ENCODE measurements at places on chromosomes 2 and 18.

GRCh38 chr2:37458133-37458532 is 113.7 kb downstream of the QPCT start:
- DNase-seq: no peak

DNA sequence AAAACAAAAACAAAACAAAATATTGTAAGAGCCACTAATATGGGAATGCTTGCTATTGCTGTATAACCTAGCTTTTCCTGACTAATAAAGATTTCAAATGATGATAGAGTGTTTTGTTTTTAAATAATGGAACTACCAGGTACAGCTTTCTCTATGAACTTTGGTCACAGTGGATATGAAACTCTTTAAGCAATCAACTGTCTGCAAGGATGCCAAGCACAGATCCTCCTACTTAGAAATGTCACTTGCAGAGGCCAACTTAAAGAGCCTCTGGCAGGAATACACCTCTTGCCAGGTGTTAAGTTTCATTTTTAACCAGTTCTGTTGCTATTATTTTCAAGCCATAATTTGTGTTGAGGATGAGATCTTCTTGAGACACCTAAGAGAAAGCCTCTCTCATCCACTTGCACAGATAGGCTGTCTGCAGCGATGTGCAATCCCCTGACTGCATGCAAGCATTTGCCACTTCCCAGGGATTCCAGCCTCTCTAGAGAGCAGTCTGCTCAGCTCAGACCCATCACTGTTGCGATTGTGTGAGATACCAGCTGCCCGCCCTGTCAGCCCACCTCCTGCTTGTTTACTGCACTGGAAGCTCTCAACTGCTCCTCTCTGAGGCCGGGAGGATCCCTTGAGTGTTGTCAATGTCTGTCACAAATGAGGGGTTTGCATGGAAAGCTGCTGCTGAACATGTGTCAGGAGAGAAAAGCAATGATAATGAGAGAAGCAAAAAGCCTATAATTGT is 86.1 kb upstream of the SCG2 start:
- no peak for DNase-seq

- DNase-seq: no peak
Observed at GRCh38 chr18:58144671-58145285, 100.8 kb downstream of the NEDD4L start.

GRCh38 chr18:48608581-48608980 is 69.8 kb downstream of the CTIF start:
- no peak for DNase-seq

DNA sequence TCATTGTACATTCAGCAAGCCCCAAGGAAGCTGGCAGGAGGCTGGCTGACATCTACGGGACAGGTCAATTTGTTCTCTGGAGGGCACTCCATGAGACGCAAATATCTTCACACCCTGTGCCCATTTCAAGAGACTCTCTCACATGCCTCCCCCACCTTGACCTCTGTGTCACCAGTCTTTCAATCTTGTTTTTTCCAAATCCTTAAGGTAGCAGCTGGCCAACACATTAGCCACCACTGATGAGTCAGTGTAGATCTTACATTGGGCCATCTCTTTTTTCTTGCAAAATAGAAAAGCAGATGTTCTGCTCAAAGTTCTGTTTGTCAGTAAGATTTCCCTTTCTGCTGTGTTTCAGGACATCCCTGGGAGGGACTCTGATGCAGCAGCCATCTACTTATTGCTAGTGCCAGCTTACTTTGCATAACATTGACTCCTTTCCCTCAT is 1.7 kb upstream of the DPP4 start:
- DNase-seq: no peak

DNA sequence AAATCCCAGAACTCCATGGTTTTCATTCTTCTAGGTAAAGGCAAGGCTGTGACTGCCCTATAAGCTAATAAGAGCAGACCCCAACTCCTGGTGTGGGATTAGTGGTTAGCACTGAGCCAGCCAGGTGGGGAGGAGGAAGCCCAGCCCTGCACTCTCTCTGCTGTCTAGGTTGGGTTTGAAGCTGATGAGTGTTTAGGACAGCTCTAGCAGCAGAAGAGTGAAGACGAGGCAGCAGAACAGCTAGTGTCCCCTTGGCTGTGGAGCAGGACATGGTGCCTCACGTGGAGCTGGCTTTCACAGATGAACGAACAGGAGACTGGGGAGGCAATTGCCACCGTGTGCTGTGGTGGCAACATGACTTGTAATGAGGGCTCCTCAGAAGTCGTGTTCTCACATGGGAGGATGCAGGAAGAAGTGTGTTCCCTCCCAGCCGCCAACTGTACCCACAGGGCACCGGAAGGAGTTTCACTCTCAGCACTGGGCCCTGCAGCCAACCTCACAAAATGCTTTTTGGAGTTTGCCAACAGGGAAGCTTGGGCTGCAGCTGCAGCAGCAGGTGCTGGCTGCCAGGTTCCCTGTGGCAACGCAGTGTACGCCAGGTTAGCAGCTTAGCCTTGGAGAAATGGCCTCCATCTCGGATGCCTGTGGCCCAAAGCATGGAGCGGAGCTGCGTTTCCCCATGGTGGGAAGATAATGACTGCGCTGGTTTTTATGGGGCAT is 328.2 kb downstream of the SETBP1 start:
- DNase-seq: no peak

DNA sequence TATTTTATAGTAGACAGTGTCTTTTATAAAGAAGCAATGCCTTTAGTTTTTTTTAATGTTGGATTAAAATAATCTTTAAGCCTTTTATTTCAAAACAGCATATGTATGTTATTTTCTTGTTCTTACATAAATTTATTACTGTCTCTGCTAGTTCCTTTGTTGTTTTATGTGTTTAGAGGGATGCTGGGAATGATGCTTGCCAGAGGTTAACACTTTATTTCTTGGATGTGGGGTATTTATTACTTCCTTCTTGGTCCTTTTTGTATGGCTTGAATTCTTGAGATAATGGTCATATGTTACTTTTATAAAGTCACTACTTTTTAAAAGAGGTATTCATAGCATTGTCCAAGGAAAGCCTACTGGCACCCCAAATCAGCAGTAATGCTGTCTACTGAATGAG is 63.1 kb downstream of the ANKRD12 start:
- DNase-seq: no peak

DNA sequence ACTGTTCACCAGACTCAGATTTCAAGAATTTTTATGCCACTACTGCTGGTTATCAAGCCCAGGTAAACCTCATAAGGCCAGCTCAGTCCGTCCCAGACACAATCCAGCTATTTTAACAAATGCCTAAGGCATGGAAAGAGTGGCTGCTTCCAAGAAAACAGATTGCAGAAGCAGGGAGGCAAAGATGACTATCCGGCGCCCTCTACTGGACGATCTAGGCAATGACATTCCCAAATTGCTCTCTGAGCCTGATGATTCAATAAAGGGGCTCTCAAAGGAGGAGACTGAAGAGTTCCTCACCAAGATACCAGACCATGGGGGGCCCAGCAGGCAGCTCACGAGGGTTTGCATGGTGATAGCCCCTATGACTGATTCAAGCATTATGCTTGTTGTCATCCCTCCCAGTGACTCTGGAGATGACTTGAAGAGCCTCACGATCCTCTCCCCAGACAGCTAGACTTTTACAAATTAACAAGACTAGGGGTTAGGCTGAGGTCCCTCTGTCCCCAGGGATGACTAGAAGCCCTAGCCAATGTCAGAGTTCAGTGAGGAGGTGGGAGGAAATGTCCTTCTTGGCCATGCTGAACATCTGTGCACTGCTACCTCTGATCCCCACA is 25.0 kb downstream of the SERPINB8 start:
- DNase-seq: peak; percentile 25

GRCh38 chr18:57035590-57035989 is 111.3 kb upstream of the BOD1L2 start:
- no peak for DNase-seq

DNA sequence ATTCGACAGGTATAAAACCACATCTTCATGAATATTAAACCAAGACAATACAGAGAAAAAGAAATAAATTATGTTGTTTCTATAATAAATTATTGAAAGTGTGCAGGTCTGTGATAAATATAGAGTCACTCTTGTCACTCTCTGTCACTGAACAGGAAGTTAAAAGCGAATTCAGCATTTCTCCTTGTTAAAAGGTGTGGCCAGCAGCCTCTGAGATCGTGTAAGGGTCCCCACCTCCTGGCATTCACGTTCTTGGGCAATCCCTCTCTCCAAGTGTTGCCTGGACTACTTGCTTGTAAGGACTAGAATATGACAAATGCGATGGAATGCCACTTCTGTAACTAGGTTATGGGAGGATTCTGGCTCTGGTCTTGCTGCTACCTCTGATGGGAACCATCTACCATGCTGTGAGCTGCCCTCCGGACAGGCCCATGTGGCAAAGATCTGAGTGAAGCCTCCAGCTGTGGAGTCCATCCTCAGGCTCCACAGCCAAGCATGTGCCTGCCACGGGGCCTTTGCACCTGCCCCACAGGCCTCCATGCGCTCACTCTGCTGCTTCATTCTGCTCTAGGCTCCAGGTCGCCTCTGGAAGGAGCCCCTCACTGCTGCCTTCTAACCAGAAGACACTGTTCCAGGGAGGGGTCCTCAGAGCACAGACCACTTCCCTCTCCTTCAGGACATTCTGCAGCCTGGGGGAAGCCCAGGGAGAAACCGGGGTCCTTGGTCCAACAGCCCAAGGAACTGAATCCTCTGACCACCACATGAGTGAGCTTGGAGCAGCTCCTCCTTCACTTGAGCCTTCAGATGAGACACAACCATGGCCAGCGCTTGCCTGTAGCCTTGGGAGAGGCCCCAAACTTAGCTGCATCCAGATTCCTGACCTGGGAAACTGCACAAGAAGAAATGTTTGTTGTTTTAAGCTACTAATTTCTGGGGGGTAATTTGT is 202.9 kb upstream of the HDAC4 start:
- DNase-seq: no peak

DNA sequence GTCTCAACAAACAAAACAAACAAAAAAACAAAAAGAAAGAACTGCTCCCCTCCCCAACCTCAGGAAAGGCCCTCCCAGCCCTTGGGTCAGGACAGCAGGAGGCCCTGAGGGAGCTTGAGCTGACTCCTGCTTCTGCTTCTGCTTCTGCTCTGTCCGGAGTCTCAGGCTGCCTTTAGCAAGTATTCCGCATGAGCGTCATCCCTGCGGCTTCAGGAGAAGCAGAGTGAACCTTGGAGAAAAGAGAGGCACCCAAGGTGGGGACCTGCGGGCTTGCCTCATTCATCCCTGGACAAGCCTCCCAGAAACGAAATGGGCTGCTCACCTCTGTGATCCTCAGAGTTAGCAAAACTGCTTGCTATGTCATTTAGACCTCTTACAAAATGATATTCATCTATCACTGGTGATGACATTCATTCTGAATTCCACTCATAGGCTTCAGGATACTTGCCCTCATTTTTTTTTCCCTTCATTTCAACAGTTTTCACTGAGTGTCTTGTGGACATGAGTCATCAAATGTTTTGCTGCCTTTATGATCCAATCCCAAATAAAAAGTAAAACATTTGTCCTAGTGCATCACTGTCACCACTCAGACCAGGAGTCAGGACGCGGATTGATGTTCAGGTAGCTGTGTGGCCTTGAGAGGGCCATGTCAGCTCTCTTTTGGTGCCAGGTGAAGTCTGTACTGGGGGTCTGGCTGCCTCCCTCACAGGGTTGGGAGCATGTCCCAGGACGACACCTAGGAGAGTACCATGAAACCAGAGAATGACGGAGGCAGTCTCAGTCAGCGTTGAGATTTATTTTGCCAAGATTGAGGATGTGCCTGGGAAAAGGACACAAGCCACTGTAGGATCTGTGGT is 51.7 kb downstream of the IMPA2 start:
- DNase-seq: no peak

GRCh38 chr2:114040826-114041225 is 150.9 kb downstream of the ACTR3 start:
- DNase-seq: no peak

DNA sequence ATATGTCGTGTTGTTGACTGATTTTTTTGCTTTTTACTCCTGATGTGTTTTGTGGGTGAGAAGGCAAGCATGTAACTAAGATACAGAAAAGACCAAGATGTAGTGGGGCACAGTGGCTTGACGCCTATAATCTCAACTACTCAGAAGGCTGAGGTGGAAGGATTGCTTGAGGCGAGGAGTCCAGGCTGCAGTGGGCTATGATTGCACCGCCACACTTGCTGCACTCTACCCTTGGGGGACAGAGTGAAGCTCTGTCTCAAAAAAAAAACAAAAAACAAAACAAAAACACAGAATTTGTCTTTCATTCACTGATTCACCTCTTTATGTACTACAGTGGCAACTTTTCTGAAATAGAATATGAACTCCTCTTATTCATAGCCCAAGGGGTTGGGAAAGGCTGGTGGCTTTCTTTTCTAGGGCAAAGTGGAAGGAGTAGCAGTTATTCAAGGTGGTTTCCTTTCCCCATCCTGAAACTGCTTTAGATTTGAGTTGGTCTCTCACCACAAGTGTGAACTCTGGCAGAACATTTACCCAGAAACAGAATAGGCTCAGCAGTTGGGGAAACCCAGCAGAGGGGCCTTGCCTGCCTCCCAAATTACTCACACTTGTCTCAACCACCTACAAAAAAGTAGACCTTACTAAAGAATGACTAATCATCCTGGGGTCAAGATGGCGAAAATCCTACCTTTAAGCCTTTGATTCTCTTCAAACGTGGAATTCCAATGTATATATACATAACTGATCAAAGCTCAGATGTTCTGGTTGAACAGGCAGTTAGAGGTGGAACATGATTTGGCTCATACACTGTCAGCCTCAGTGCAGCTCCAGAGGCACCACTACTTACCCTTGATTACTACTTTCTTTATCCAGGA is 6.5 kb downstream of the TANK start:
- peak; percentile 47 for DNase-seq

DNA sequence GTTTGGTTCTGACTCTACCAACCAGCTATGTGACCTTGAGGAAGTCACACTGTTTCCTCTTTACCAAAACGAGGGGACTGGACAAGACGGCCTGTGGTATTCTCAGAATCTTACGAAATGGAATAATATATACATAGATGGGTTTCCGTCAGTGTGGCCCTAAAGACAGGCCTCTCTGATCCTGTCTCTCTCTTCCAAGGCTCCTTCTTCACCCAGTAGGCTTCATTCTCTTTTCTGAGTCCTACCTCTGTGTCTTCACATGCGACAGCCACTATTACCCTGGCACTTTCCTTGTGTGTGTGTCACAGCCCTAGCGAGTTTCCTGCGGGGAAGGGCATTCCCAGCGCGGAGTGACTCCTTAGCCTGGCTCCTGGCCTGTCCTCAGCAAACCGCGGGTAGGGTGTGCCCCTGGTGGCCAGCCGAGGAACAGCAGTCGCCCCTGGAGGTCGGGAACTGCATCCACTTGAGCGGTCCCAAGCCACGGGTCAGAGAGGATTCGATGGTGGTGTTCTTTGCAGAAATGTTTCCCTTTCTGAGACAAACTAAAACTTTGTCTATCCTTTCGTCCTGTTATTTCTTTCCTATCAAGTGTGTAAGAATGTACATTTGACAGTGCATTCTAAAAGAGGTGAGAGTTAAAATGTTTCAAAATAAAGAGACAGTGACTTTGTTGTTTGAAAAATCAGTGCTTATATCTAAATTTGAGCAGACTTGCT is 63.3 kb downstream of the RAB31 start:
- peak; percentile 66 for DNase-seq

GRCh38 chr18:3848316-3848715 is 398.3 kb downstream of the TGIF1 start:
- no peak for DNase-seq

GRCh38 chr2:137998503-137998902 is 34.2 kb downstream of the HNMT start:
- DNase-seq: no peak
